ENCODE measurements at places on chromosomes 2 and 18. TPM values are rescaled to one million over a fixed set of nuclear protein-coding genes. Genes with fewer than 3 reads are reported as not detected.
A peak's percentile ranks its signal among the peaks of the same experiment; 100 is the strongest.

The CLEC4F gene
- 0.58 TPM for total RNA-seq

The NR4A2 gene
- total RNA-seq, result 4.2 TPM

The CABYR gene
- total RNA-seq, result 1.6 TPM

The ITPRIPL1 gene
- 1.9 TPM for total RNA-seq

The ACADL gene
- total RNA-seq, result 34.8 TPM

The PLB1 gene
- total RNA-seq, result 8.0 TPM

The TCF23 gene
- not detected for total RNA-seq

The CCDC141 gene
- 25.7 TPM for total RNA-seq

The CXCR1 gene
- 1.9 TPM for total RNA-seq

The GPBAR1 gene
- total RNA-seq, result 3.2 TPM

DNA sequence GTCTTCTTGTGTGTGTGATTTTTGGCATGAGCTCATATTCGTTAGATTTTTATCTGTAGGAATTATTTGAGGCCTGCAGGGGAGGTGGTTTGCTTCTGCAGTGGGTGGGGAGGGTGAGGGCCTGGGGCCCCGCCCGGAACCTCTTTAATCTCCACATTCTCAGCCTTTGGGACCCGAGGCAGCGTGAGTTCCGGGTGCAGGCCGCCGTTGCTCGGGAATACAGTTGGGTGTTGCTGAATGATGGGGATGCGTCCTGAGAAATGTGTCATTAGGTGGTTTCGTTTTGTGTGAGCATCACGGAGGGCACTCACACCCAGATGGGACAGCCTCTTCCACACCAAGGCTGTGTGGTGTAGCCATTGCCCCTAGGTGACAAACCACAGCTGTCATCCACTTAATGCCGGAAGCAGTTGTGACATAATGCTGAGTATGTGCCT, 13.7 kb upstream of the GAL3ST2 start:
- DNase-seq, result no peak

DNA sequence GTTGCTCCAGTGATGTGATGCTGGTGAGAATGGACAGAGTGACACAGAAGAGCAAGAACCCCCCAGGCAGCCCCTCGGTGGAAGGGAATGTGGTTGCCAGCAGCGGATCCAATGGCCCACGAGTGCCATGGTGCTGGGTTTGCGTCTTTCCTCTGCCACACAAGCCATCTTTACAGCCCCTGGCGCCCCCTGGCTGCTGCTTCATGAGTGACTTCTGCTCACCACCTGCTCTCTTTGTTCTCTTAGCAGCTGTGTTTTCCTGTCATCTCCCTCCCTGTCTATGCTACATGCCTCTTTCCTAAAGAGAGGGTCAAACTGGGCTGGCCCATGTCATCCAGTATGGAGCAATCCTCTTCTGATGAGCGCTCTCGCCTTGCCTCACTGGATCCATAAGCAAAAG, 300.0 kb upstream of the SMIM21 start:
- DNase-seq, result peak; percentile 21

- no peak for DNase-seq
Measured at GRCh38 chr18:74529811-74530583, 4.3 kb upstream of the CNDP1 start.

DNA sequence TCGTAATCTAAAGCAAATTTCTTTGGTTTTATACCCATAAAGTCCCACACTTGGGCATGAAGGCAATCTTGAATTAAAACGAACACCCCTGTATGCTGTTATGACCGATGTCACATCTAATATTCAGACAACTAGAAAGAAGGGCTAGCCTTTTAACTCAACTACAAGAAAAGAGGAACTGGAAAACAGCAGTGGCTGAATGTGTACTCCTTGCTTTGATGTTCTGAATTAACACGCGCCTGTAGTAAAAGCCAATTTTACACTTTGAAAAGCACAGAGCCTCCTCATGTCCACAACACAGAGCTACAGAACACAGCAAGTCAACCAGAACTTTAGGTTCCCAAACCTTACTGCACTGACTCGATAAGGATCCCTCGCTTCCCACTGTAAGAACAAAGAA, 147.6 kb downstream of the HDAC4 start:
- no peak for DNase-seq

DNA sequence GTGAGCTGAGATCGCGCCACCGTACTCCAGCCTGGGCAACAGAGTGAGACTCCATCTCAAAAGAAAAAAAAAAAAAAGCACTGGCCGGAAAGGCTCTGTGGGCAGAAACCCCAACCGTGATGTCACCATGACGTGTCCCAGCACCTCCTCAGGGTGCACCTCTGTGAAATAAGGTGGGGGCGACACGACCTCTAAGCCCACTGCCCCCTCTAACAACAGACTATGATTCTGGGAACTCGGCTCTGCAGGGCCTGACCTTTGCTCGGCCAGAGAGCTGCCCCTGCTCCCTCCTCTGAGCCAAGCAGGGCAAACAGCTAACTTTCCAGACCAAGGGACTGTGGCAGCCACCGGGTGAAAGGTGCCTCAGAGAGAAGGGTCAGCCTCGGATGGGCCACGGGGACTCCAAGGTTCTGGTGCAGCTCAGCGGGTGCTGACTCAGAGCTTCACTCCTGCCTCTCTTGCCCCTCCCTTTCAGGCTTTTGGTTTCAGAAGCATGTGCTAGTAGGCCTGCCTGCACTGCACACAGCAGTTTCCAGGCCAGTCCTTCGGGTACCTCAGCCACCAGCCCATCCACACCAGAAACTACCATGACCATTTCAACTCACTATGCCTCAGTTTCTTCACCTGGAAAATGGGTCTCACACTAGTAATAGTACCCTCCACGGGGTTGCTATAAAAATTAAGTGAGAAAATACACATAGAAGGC, 8.0 kb downstream of the TMBIM1 start:
- DNase-seq, result no peak

DNA sequence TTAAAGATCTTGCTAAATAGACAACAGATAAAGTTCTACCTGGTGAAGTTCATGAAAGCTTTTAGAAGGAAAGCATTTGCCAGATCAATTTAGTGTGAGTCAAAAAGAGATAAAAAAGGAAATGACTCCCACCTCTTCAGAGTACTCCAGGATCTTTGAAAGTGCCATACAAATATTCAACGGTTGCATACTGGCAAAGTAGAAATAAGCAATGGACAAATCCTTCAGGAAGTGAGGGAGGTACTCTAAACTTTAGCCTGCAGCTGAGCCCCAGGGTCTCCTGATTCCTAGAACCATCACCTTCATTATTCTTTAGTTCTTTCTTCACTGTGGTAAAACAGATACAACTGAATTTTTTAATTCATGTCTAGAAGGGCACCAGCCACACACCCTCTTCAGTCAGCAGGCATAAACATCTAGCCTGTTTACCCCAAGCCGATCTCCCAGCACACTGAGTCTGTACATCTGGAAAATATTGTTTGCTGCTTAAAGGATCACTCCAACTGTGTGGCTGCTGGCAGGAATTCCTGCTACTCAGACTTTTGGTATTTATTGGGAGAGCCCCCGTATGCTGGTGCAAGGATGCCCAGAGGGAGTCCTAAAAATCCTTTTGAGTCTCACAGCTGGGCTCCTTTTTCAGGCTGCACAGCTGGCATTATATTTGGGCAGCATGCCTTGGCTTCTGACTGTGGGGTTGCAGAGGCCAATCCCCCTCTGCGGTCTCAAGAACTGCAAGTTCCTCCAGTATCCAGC, 72.3 kb upstream of the SESTD1 start:
- DNase-seq, result no peak

GRCh38 chr2:42493468-42494354, at the start of gene KCNG3:
Gene KCNG3, minus strand, starts transcription at chr2:42493982. Its CDS starts 481 bp downstream, at chr2:42493501.
- DNase-seq, result peak; percentile 71

- no peak for DNase-seq
Measured at GRCh38 chr18:25019086-25019860, 332.7 kb downstream of the ZNF521 start.

DNA sequence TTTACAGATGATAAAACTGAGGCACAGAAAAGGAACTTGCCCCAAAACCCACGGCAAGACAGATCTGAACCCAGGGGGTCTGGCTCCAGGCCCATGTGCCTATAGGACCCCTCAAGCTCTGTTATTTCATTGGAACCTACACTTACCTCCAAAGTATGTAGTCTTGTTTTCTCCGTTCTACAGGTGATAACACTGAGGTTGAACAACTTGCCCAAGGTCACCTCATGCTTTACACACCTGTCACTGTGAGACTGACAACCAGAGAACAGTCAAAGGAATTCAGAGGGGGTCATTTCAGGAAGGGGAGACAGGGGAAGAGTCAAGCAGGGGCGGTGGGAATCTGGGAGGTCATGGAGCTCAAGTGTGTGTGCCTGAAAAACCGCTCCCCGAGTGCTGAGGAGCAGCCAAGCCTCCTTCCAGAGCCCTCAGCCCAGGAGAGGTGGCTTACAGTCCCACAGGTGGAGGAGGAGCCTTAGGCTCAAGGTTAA, 47.7 kb downstream of the SERTAD2 start:
- no peak for DNase-seq

GRCh38 chr2:27049422-27050280, 1.8 kb upstream of the AGBL5 start:
- DNase-seq, result no peak

DNA sequence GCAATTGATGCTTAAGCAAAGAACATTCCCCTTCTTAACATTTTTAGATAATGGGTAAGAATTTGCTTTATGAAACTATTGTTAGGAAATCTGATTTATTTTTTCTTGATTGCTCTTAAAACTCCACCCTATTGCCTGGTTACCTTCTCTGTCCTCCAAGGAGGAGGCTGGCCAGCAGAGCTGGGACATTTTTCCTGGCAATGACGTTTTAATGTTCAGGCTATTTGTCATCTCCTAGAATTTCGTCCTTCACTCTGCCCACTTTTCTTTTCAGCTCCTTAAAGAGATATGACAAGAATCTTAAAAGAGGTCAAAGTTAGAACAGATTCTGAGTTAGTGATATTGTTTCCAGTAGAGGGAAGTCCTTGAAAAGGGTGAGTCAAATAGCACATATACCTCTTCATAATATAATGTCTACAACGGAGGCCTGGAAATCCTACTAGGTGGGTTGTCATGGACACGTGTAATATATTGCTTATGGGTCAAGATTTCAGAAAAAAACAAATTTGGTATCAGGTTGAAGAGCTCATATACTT, 141.0 kb downstream of the CMPK2 start:
- DNase-seq, result no peak

GRCh38 chr2:63035660-63036059, 15.0 kb upstream of the OTX1 start:
- DNase-seq, result no peak

- DNase-seq, result no peak
Measured at GRCh38 chr2:74620671-74621070, 27.5 kb downstream of the M1AP start.

DNA sequence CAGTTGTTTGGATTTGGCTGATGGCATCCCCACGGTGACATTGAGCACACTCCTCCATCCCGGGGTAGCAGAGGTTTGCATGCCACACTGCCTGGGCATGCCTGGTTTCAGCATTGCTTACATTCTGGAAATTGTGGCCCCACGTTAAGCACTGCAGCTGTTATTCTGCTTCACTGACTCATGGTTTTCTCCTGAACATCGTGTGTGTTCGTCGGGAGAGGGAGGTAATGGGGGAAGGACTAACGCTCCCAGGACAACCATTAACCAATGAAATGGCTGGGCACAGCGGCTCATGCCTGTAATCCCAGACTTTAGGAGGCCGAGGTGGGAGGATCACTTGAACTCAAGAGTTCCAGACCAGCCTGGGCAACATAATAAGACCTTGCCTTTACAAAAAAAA, 28.2 kb upstream of the YWHAQ start:
- no peak for DNase-seq

DNA sequence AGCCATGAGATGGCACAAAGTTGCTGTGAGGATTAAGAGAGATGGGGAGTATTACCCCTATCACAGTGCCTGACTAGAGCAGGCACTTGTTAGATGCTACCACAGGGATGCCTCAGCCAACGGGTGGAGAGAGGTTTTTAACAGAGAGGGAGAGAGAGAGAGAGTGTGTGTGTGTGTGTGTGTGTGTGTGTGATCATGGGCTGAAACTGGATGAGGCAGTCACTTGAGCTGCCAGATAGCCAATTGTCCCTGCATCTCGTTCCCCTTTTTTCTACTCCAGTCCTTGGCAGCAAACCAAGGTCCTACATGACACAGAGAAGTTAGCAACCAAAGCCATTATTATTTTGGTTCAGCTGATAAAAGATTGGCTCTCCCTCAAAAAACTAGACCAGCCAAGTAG, 3.0 kb downstream of the CD8A start:
- peak; percentile 96 for DNase-seq

DNA sequence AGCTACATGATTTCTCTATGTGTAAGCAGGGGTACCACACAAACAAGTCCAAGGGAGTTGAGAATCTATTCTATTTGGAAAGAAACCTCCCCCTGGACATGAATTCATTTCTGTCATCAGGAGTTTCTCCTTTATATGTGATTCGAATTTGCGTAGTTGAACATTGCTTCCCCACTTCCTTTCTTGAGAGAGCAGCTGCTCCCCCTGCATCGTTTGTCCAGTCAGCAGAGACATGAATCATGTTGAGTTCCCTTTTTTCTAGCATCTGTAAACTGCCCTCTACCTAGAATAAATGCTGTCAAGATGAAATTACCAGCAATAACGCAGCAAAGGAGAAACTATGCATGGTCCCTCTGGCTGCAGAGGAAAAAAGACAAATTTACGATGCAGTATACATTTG, 73.8 kb downstream of the KIF5C start:
- no peak for DNase-seq

DNA sequence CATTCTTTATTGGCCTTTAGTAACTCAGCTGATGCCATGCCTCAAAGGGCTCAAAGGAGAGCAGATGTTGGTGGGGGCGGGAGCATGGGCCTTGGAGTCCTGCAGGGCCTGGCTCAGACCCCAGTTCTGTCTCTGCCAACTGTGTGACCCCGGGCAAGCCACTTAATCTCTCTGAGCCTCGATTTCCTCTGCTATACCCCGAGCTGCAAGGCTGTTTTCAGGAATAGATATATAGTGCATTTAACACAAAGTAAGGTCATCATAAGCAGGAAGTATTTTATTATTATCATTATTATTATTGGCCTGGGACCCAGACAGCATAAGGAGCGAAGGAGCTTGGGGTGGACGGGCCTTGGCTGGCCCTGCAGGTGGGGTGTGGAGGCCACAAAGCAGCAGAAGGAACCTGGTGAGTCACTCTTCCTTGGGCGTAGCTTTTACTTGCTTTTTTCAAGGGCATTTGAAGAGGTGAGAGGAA, 162.7 kb downstream of the INHBB start:
- no peak for DNase-seq

DNA sequence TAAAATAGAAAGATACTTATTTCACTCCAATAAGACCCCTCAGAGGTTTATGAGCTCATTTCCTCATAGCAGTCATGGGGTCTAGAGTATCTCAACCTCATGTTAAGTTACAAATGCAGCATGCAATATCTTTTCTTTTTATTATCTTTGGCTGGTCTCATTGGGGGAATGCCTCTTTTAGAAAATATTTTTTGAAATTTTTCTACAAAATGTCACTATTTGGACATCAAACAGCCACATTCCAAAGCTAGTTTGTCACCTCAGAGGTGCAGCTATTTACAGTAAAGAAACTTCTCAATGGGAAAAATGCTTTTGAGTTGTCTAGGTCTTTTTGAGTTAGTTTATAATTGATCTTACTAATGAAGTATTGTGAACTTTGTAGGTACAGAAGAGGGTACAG, 370.7 kb upstream of the LRATD1 start:
- no peak for DNase-seq

GRCh38 chr2:15693926-15694588, 102.4 kb downstream of the DDX1 start:
- peak; percentile 73 for DNase-seq

GRCh38 chr2:232365621-232366321, 12.8 kb upstream of the ALPP start:
- DNase-seq, result no peak

Measured in lung (tissue), 17 donors.